IMR-90 (cell line): ENCODE measurements at places on chromosomes 16 and 17. TPM values are rescaled to one million over a fixed set of nuclear protein-coding genes. Genes with fewer than 3 reads are reported as not detected.

- no peak for DNase-seq
These were observed 251.9 kb downstream of the RBFOX1 start for GRCh38 chr16:7584561-7584960.

DNA sequence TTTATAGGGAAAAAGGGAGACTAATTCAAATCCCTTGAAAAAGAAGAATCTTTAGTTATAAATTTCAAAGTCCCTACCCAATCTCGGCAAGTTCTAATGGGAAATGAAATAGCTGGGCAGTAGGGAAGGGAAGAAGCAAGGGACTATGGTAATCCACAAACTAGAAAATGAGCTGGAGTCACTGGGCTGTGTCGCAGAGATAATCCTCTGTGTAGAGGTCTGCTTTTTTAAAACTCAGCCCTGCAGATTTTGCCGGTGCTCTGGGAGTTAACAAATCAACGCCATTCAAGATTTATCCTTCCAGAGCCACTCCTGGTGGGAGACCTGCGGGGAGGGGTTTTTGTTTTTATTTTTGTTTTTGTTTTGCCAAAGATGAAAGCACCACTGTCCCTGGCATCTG lies 20.8 kb downstream of the SNX11 start:
- no peak for DNase-seq

- DNase-seq: no peak
These were observed 34.8 kb upstream of the GAS7 start for GRCh38 chr17:10233161-10233560.

- DNase-seq: no peak
These were observed 203.6 kb downstream of the ZFHX3 start for GRCh38 chr16:72844225-72844920.

DNA sequence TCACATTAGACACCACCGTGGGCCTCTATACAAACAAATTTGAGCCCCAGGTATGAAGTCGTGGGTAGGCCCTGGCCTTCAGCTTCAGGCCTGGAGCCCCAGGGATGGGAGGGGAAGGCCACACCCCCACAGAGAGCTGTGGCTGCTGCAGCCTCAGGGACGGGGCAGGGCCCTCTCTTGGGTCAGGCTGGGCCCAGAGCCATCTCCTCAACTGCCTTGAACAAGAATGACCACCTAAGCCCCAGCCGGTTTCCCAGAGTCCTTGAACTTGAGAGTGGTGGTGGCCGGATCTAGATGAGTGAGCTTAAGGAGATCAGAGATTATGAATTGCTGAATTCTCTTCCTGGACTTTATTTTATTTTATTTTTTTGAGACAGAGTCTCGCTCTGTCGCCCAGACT lies 18.6 kb downstream of the SCNN1B start:
- DNase-seq: no peak

DNA sequence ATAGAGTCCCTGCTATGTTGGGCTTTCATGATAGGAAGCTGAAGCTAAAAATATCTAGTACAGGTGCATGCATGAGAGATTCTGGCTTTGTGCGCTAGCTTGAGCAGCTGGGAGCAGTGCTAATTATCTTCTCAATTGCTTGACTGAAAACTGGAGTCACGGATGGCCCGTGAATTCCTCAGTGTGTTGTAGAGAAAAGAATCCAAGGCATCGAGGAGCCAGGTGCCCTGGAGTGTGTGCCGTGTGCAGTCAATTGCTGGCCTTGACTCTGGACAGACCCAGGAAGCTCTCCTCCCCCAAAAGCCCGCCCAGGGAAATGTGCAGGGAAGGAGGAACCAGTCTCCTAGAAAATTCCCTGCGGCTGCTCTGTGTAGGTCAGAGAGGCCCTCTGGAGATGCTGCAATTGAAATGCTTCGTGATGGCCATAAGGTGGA lies 14.2 kb downstream of the LGALS3BP start:
- DNase-seq: no peak

- no peak for DNase-seq
These were observed 78.3 kb downstream of the CYLD start for GRCh38 chr16:50820225-50820624.

DNA sequence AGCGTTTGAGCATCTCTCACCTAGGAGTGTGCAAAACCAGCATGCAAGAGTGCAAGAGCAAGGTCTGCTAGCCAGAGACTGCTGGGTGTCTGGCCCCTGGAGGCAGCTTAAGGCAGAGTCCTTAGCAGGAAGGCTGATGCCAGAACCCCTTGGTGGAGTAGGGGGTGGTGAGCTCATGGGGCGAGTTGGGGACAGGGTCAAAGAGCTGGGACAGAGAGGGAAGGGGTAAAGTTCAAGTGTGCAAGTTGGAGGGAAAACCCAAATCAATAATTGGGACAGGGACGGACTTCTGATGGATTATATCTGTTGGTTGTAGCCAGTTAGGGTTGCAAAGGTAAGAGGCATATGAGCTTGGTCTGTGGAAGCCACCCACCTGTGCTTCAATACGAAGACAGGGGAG lies 443.6 kb upstream of the CDH5 start:
- no peak for DNase-seq

EFCAB5 gene
- total RNA-seq: under 0.01 TPM in 1 of 2 replicates, not detected in the other

SLC4A1 gene
- total RNA-seq: not detected in 2 replicates

KREMEN2 gene
- total RNA-seq: not detected in 2 replicates

MYLK3 gene
- total RNA-seq: under 0.01 TPM in 2 replicates
